ENCODE measurements at places on chromosomes 2 and 18. TPM values are rescaled to one million over a fixed set of nuclear protein-coding genes. Genes with fewer than 3 reads are reported as not detected.

CDKL4 gene
- total RNA-seq: not detected

- DNase-seq: no peak
These were observed 179.8 kb downstream of the SH3BP4 start for GRCh38 chr2:235131334-235132305.

FHL2 gene
- 118 TPM for total RNA-seq

- DNase-seq: no peak
These were observed 41.4 kb upstream of the MAPRE2 start for GRCh38 chr18:34999756-35000289.

- DNase-seq: no peak
These were observed 65.8 kb downstream of the DCDC2C start for GRCh38 chr2:3768960-3769765.

Measured in stomach (tissue), 19 donors.